ENCODE measurements at places on chromosomes 16 and 17. TPM values are rescaled to one million over a fixed set of nuclear protein-coding genes. Genes with fewer than 3 reads are reported as not detected.

DNA sequence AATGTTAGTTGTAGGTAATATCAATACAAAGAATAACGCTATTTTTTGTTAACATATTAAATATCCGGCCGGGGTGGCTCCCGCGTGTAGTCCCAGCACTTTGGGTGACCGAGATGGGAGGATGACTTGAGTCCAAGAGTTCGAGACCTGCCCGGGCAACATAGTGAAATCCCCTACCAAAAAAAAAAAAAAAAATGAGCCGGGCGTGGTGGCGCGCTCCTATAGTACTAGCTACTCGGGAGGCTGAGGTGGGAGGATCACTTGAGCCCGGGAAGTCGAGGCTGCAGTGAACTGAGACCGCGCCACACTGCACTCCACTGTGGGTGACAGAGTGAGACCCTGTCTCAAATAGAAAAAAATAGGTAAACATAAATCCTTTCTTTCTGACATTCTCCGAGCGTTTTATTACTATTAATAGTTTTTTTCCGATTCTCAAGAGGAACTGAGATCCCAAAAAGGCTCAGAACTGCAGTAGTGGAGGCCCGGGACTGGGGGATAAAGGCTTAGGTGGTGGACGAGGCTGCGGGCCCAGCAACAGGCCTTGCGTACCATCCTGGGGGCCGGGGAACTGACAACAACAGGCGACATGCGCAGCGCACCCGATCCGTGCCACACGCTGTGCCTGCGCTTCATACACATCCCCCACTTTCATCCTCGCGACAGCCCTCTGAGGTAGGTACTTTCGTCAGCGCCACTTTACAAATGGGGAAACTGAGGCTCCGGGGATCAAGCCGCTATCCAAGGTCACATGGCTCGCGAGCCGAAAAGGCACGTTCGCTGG is 919 bp downstream of the N4BP1 start:
- DNase-seq = peak; percentile 41
- H3K27me3 ChIP-seq = no peaks in the 10 kb centered on the region
- H3K4me1 ChIP-seq = peaks cover 17% of the 10 kb centered on the region
- no peaks in the 10 kb centered on the region for H3K36me3 ChIP-seq

DNA sequence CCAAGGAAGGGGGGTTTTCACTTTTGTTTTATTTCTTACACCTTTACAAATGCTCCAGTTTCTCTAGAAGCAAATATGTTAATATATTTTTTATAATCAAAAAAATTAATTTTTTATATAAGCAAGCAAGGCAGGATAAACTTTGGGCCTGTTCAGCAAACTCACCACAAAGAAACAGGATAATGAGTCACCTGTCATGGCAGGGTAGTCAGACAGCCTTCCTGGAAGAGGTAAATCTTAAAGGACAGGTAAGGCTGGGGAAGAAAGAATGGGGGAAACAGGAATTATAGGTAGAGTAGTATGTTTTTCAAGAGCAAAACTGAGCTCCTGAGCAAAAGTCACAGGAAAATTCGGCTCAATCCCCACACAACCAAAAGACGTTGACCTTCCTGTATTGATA is 186.3 kb upstream of the SOX9 start:
- no peaks in the 10 kb centered on the region for H3K36me3 ChIP-seq
- no peak overlapping the region for H3K4me3 ChIP-seq

DNA sequence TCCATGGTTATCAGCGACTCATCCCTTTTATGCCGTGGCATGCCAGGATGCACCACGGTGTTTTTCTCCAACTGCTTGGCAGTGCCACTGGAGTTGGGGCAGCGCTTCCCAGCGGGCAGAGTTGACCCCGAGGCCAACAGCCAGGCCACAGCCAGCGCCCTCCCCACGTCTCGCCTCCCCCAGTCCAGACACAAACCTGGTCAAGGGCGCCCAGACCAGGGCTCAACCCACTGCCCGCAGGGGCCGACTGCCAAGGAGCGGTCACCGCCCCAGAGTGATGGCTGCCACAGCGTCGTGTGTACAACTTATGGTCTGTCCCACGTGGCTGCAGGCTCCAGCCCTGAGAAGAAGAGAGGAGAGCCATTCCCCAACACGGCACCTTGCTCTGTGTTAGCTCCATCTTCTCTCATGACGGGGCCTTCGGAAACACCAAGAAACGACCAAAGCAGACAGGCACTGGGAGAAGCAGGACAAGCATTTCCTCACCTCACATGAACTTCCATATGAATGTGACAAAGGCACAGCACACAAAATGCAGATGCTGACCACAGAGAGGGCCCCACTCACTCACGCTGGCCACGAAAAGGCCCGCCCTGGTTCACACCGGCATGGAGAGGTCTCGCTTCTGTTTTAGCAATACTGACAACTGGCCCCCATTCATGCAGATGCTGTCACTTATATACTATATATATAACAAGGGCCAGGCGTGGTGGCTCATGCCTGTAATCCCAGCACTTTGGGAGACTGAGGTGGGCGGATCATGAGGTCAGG is 27.0 kb downstream of the AXIN1 start:
- H3K27me3 ChIP-seq = no peaks in the 10 kb centered on the region
- no peak overlapping the region for H3K4me3 ChIP-seq
- H3K27ac ChIP-seq = no peak overlapping the region
- DNase-seq = no peak
- no peaks in the 10 kb centered on the region for H3K36me3 ChIP-seq

DNA sequence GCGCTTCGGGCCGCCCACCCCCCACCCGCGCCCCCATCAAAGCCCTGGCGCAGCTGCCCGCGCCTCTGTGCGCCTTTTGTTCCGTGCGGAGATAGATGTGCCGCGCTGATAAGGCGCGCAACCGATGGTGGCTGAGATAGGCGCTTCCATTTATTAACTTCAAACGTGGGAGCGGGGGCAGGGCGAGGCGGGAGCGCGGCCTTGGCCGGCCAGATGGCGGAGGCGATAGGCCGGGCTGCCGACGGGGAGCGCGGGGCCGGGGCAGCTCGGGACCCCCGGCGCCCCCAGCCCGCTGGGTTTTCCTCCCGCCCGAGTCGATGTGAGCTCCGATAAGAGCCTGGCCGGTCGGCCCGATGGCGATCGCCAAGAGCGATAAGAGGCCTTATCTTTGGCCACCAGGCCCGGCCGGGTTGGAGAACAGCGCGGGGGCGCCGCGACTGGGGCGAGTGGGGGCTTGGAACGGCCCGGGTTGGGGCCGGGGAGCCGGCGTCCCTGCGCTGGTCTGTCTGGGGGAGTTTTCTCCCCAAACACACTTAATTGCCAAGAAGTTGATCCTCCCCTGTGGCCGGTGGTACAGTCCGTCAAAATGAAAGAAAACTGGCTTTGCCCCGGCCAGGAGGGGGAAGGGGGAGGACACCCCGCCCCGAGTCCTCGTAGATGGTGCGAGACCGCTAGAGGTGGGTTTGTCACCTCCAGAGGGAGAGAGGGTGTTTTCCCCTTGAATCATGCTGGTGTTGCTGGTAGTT is 2.7 kb downstream of the ZFPM1 start:
- DNase-seq = no peak
- no peaks in the 10 kb centered on the region for H3K27me3 ChIP-seq
- H3K4me3 ChIP-seq = peak overlapping the region; percentile 61
- H3K4me1 ChIP-seq = peaks cover 16% of the 10 kb centered on the region
- no peaks in the 10 kb centered on the region for H3K36me3 ChIP-seq

- H3K4me1 ChIP-seq = peaks cover 10% of the 10 kb centered on the region
- H3K36me3 ChIP-seq = no peaks in the 10 kb centered on the region
- no peak for DNase-seq
- no peak overlapping the region for H3K27ac ChIP-seq
- peaks cover 4% of the 10 kb centered on the region for H3K27me3 ChIP-seq
These were observed 1.3 kb downstream of the RAB37 start for GRCh38 chr17:74738051-74738996.

DNA sequence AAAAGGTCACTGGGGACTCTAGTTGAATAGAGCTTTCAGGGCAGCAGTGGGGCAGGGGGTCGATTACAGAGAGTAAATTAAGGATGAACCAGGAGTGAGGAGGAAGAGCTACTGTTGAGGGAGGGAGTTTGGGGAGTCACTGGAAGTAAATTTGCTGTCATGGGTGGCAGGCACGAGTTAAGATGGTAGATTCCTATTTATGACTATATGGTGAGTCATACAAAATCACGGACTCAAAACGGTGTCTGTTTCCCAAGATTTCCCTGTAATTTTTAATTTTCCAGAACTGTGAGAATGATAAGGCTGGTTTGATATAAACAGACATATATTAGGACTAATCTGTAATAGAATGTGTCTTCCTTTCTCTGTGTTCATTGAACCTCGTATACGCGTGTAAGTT is 287.6 kb upstream of the GOT2 start:
- H3K4me3 ChIP-seq = no peak overlapping the region
- DNase-seq = no peak
- no peaks in the 10 kb centered on the region for H3K4me1 ChIP-seq
- H3K27me3 ChIP-seq = no peaks in the 10 kb centered on the region

GRCh38 chr17:41067281-41067680 is 1.6 kb upstream of the KRTAP2-4 start:
- no peaks in the 10 kb centered on the region for H3K4me1 ChIP-seq
- no peaks in the 10 kb centered on the region for H3K36me3 ChIP-seq
- no peaks in the 10 kb centered on the region for H3K27me3 ChIP-seq
- DNase-seq = no peak

- no peak overlapping the region for H3K27ac ChIP-seq
- H3K27me3 ChIP-seq = no peaks in the 10 kb centered on the region
- DNase-seq = no peak
- no peak overlapping the region for H3K4me3 ChIP-seq
- H3K4me1 ChIP-seq = peaks cover 4% of the 10 kb centered on the region
- H3K36me3 ChIP-seq = peaks cover 9% of the 10 kb centered on the region
These were observed 32.3 kb downstream of the TRPV2 start for GRCh38 chr17:16447676-16448075.

GRCh38 chr16:27920391-27920891 is 143.1 kb downstream of the GSG1L start:
- H3K27ac ChIP-seq = no peak overlapping the region
- H3K4me3 ChIP-seq = no peak overlapping the region

DNA sequence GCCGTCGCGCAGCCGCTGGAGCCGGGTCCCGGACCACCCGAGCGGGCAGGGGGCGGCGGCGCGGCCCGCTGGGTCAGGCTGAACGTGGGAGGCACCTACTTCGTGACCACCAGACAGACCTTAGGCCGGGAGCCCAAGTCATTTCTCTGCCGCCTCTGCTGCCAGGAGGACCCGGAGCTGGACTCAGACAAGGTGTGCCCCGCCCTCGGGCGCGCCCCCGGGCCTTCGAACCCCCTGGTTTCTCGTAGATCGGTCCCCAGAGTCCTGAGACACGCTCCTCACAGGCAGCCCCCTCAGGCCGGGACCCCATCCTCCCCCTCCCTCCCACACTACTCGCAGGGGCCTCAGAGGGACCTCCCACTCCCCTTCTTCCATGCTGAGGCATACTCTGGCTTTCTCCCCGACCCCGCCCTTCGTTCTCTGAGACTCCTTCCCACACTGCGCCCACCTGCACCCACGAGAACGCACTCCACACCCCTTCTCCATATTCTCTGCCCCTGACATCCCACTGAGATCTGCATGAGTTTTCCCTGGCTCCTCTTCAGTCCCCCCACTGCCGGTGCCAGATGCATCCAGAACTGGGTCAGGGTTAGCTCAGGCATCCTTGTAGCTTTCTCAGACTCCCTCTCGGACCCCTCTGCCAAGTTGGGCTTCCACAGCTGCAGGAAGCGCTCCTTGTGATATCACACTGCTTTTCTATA is 523 bp downstream of the KCTD2 start:
- no peaks in the 10 kb centered on the region for H3K27me3 ChIP-seq
- no peaks in the 10 kb centered on the region for H3K36me3 ChIP-seq
- H3K4me1 ChIP-seq = peaks cover 4% of the 10 kb centered on the region
- H3K27ac ChIP-seq = peak overlapping the region; percentile 90

DNA sequence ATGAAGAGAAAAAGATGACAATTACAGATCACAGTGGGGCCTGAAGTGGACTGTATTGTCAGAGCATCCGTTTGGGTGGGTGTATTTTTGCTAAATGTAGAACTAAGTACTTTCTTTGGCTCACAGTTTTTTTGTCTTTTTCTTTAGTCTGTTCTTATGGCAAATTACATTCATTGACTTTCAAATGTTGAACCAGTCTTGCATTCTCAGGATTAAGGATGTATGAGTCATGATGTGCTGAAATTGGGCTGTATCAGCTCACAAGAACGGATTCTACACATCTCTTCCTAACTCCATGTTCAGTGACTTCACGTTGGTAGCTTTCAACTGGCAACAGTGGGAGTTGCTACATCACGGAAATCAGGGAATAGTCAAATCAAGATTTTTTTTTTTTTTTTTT is 66.5 kb downstream of the TEX2 start:
- no peak overlapping the region for H3K27ac ChIP-seq
- peaks cover 13% of the 10 kb centered on the region for H3K4me1 ChIP-seq
- H3K27me3 ChIP-seq = no peaks in the 10 kb centered on the region
- peaks cover 4% of the 10 kb centered on the region for H3K36me3 ChIP-seq

- peak overlapping the region; percentile 78 for H3K27ac ChIP-seq
- no peaks in the 10 kb centered on the region for H3K36me3 ChIP-seq
- DNase-seq = no peak
- no peaks in the 10 kb centered on the region for H3K27me3 ChIP-seq
These were observed 950 bp downstream of the KLHDC4 start for GRCh38 chr16:87764600-87765472.

- H3K4me1 ChIP-seq = peaks cover 7% of the 10 kb centered on the region
- no peak overlapping the region for H3K4me3 ChIP-seq
These were observed 2.6 kb downstream of the GLIS2 start for GRCh38 chr16:4318451-4318910.

DNA sequence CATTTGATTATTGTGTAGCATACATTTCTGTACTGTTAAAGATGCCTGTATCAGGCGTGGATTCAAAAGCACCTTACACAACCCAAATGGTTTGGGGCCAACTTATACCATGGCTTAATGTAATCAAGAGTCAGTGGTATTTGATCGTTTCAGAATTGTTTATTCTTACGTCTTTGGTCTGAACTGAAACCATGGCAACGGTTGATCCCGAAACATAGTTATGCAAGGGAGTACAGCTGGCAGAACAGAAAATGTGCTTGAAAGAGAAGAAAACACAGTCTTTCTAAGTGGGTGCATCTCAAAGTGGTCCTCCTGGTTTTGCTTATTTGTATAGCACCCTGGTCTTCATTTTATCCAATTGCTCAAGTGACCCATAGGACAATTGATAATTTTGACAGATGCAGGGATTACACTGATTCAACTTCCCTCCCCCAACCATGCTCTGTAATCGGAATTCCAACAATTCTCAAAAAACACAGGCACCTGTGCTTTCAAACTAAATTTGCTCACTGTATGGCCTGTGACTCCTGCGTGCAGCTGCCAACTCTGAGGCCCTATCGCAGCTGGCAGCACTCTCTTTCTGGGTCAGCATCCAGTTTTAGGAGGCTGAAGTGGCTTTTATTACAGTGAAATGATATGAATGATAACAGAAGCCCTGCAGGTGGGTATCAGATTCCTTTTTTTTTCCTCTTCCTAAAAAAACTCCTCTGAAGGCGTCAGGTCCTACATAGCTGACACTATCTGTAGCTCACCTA is 77.0 kb upstream of the AXIN2 start:
- no peak overlapping the region for H3K27ac ChIP-seq
- no peaks in the 10 kb centered on the region for H3K27me3 ChIP-seq
- no peaks in the 10 kb centered on the region for H3K36me3 ChIP-seq

GRCh38 chr16:23753908-23754593 is 775 bp upstream of the CHP2 start:
- no peak for DNase-seq
- H3K27ac ChIP-seq = no peak overlapping the region
- H3K4me1 ChIP-seq = no peaks in the 10 kb centered on the region
- H3K27me3 ChIP-seq = no peaks in the 10 kb centered on the region
- H3K36me3 ChIP-seq = no peaks in the 10 kb centered on the region
- no peak overlapping the region for H3K4me3 ChIP-seq

Gene TBC1D3G
- polyA plus RNA-seq = 16.7 TPM

Gene FAM117A
- 12.3 TPM for polyA plus RNA-seq

Gene MC1R
- polyA plus RNA-seq = 14.3 TPM

Gene KIAA0513
- 3.5 TPM for polyA plus RNA-seq

Gene TEKT5
- polyA plus RNA-seq = 0.26 TPM

Gene EFNB3
- 5.4 TPM for polyA plus RNA-seq

Gene MGAT5B
- 0.23 TPM for polyA plus RNA-seq

Gene CD300E
- polyA plus RNA-seq = 0.31 TPM

Gene CES3
- polyA plus RNA-seq = 7.3 TPM

Gene DNAI2
- polyA plus RNA-seq = 0.11 TPM

Measured in pancreas (tissue), 10 donors.